Brain (organoid and tissue), 16 donors: ENCODE measurements at places on chromosomes 4 and X.

DNA sequence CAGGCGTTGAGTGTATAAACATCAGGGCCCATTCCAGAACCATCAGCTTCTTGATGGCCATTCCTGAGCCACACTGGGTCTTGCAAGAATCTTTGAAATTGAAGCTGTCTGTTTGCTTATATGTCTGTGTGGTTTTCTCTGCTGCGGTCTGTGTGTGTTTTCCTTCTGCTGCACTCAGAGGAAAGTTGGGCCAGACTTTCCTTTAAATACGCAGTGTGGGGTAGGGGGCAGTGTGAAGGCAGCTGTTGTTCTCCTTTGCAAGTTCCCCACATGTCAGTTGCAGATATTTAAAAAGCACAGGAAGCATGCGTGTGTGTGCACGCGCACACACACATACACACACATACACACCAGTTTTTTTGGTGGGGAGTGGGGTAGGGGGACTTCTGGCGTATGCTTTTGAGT, 32.1 kb downstream of the CCKAR start:
- no peak for DNase-seq

GRCh38 chr4:168710353-168710946, 213.6 kb downstream of the PALLD start:
- peak; percentile 52 for DNase-seq

GRCh38 chrX:68419975-68420374, 13.3 kb downstream of the OPHN1 start:
- no peak for DNase-seq

GRCh38 chrX:39653691-39654090, 444.1 kb downstream of the BCOR start:
- DNase-seq, result peak; percentile 77

GRCh38 chr4:41015016-41015675, 199.2 kb downstream of the APBB2 start:
- DNase-seq, result peak; percentile 60

DNA sequence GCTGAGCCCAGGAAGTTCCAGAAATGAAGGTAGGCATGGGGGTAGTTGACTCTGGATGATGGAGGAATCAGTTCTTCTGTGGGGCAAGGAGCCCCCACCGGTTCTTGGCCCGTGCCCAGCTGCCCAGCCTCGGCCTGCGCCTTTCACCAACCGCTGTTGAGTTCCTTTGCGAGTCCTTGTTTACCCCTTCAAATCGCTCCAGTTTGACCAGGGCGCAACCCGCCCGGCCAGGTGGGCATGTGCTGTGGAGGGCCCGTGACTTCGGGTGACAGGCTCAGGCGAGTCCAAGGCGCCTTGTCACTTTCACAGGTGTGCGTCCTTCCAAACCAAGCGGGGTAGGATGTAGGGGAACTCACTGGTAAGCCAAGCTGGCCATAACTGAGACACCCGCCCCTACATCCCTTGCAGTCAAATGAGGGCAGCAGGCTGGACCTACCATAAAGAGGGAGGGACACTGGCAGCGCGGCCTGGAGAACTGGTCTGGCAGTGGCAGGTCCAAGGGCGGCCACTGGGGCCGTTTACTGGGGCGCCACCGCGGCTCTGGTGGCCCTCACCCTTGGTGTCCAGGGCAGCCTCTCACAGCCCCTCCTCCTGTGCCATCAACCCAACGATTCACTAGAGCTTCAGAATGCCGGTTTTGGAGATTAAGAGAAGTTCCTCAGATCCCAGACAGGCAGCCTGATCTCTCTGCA, 160.3 kb upstream of the ZIC3 start:
- DNase-seq, result no peak

DNA sequence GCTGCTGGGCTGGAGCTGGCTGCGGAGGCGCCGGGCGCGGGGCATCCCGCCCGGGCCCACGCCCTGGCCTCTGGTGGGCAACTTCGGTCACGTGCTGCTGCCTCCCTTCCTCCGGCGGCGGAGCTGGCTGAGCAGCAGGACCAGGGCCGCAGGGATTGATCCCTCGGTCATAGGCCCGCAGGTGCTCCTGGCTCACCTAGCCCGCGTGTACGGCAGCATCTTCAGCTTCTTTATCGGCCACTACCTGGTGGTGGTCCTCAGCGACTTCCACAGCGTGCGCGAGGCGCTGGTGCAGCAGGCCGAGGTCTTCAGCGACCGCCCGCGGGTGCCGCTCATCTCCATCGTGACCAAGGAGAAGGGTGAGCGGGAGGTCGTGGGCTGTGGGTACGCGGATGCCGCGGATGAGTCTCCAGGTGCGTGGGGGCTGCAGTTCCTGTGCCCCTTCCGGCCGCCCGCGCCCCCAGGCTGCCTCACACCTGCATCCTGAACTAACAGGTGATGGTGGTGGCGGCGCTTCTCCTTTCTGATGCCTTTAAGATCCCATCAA, 499 bp downstream of the CYP2U1 start:
- DNase-seq, result peak; percentile 39

DNA sequence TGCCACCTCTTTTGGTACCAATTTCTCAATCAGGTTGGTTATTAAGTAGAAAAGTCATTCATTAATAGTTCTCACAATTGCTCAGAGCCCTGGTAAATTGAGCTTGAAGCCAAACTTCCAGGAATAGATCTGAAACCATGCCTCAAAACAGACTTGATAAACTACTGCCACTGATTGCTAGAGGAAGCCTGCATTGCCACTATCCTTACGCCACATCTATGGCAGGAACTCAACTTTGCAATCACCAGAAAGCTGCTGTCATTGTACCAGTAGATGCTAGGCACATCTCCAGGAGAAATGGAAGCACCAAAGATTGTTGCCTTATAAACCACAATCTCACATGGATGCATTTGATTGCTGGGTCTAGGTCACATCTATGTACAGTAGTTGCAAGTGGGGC, 21.6 kb upstream of the TSPAN7 start:
- no peak for DNase-seq
